KBM-7 (cell line): ENCODE measurements at places on chromosomes 3 and 15.
A peak's percentile ranks its signal among the peaks of the same experiment; 100 is the strongest.

DNA sequence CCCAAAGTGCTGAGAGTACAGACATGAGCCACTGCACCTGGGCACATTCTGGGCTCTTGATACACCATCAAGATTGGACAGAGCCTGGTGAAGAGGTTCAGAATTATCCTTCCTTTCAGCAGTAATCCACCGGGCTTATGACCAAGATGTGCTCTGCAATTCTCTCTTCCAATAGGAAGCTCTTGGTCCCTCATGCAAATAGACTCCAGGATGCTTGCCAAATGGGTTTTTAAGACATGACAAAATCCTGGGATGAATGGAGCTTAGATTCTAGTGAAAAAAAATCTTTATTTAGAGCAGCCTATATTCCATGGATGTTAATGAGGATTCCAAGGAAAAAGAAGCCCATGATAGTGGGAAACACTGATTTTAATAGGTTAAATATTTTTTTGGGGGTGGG, 119.1 kb downstream of the SV2B start:
- DNase-seq = no peak

GRCh38 chr3:81433675-81434074, 327.8 kb downstream of the GBE1 start:
- DNase-seq = no peak

DNA sequence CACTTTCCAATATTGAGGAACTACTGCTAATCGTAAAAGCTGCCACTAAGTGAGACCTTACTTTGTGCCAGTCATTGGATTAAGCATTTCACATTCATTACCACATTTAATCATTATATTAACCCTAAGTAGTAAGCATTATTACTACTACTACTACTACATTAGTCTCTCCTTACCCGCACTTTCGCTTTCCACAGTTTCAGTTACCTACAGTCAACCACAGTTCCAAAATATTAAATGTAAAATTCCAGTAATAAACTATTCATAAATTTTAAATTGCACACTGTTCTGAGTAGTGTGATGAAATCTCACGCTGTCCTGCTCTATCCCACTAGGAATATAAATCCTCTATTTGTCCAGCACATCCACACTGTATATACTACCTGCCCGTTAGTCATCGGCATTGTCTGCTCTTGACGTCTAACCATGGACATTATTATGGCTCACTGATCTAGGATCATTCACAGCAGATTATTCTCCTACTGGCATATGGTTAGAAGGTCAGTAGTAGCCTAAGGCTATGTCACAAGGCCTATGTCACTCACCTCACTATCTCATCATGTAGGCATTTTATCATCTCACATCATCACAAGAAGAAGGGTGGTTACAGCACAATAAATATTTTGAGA, 121.1 kb downstream of the GSK3B start:
- no peak for DNase-seq

DNA sequence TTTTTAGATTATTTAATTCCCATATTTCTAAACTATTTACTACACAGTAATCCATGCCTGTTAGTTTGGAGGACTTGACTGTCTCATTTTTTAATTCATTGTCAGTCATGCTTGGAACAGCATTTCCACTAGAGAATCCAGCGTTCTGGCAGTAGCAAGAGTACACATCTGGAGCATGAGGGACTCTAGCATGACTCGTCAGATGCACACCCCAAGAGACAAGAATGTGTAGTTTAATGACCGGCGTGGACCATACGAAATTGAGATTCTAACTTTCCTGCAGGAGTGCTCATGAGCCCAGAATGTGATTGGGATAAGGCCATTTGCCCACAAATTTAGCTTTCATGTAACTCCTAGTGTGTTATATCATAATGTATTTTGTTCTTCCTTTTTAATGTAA, 48.9 kb downstream of the ASB7 start:
- no peak for DNase-seq

DNA sequence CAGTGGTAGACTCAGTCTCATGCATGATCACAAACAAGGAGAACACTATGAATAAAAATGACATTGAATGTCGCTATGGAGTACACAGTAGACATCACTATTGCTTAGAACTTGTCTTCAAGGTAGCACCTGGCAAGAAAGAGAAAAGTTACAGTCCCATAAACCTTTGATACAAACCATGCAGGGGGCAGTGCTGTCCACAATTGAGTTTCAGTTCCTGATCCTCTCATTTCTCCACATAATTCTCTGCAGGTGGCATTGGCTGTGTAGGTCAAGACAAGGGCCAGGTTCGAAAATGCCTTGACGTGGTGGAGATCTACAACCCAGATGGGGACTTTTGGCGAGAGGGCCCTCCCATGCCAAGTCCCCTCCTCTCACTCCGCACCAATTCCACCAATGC, 47.9 kb downstream of the KBTBD12 start:
- no peak for DNase-seq

- DNase-seq = no peak
Measured at GRCh38 chr3:37943126-37943525, 47.5 kb upstream of the VILL start.

GRCh38 chr3:108804966-108805365, 17.6 kb upstream of the TRAT1 start:
- no peak for DNase-seq

DNA sequence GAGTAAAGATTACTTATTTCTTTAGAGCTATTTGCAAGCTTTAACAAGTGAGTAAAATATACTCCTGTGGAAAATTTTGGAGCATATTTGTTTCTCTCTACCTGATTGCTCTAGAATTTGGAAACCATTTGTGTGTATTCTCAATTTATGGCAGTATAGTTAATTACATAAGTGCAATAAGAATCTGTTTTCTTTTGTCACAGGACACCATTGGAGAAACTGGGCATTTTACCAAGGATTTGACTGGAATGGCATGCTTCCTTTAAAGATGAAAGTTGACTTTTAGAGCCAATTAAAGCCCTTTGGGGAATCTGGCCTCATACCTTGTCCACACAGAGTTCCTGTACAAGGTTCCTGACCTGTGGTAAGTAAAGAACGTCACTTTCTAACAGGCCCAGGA, 38.4 kb downstream of the PAQR5 start:
- no peak for DNase-seq

- DNase-seq = peak; percentile 70
Measured at GRCh38 chr15:72774696-72775383, 8.7 kb downstream of the ADPGK start.

- no peak for DNase-seq
Measured at GRCh38 chr3:51954713-51955112, 468 bp upstream of the GPR62 start.

GRCh38 chr15:31369727-31370126, 43.1 kb downstream of the KLF13 start:
- no peak for DNase-seq

DNA sequence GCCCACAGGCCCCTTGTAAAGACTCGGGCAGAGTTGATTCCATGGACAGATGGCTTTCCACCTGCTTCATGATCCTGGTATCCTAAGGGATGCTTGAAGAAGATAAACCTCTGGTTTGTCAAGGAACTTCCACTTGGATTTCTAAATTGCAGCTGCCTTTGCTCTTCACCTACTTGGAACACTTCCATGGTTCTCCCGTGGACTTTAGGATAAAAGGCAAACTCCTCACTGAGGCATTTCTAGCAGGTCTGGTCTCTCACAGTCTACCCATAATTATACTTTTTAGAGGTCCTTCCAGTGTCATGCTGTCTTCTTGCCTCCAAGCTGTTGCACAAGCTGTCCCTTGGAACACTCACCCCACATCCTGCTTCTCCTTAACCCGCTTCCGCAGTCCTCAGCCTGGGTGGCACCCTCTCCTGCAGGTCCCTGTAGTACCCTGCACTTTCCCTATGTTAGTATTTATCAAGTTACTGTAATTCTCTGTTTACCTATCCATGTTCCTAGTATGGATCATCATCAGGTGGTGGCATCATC, 12.7 kb downstream of the TLNRD1 start:
- DNase-seq = no peak

DNA sequence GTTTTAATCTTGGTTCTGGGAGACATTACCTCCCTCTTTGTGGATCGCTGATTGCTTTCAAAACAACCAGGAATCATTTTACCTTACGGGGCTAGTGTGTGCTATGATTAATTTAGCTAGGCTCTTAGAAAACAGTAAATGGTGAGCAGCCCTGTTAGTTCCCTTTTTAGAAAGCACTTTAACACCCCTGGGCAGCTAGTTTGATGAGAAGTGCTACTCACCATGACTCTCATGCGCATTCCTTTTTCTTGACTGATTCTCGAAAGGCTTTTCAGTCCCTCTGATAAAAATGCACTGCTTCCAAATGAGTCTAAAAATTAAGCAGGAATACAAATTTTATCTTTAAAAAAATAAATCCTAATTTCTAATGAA, 75.3 kb upstream of the LEKR1 start:
- peak; percentile 67 for DNase-seq

- DNase-seq = no peak
Measured at GRCh38 chr3:98972720-98973119, 71.2 kb upstream of the DCBLD2 start.
